CD8-positive, alpha-beta memory T cell (primary cell): ENCODE measurements at places on chromosomes 5 and 9.

GRCh38 chr9:26260238-26260637 lies 582.0 kb upstream of the TUSC1 start:
- no peak for DNase-seq

DNA sequence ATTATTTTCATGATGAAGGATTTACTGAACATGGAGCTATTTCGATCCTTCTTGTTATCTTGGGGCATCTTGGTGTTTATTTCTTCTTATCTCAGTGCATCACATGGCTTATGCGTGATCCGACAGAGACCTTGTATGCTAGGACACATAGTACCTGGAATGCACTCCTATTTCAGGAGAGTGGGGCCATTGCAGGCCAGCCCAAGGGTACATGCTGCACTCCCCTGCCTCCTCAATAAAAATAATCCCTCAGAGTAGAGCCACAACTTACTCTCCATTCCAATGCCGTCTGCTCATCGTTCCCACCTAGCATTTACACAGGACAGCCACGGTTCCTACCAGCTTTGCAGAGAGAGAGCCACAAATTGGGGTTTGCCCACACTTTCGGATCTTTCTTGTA lies 43.5 kb downstream of the PCSK5 start:
- DNase-seq: no peak

- no peak for DNase-seq
Measured at GRCh38 chr9:78188594-78188993, 47.3 kb upstream of the CEP78 start.

DNA sequence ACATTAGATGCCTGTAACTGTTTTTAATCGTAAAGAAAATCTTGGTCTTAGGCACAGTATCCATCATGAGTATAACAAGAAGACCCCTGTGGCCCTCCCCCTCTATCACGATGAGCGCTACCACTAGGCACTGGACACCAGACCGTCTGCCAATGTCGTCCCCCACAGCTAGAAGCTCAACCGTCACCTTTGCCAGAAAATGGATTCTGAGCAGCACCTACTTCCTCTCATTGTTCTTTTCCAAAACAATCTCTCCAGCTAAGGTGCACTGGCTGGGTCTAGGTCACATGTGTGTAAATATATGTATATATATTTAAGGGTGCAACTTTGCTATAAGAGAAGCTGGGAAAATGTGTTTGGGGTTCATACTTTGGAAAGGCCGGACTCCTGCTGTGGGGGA lies 15.7 kb upstream of the SSBP2 start:
- no peak for DNase-seq
